ENCODE measurements at places on chromosomes 7 and 10.

GRCh38 chr7:100826514-100827329, 601 bp downstream of the EPHB4 start:
- DNase-seq, result no peak

DNA sequence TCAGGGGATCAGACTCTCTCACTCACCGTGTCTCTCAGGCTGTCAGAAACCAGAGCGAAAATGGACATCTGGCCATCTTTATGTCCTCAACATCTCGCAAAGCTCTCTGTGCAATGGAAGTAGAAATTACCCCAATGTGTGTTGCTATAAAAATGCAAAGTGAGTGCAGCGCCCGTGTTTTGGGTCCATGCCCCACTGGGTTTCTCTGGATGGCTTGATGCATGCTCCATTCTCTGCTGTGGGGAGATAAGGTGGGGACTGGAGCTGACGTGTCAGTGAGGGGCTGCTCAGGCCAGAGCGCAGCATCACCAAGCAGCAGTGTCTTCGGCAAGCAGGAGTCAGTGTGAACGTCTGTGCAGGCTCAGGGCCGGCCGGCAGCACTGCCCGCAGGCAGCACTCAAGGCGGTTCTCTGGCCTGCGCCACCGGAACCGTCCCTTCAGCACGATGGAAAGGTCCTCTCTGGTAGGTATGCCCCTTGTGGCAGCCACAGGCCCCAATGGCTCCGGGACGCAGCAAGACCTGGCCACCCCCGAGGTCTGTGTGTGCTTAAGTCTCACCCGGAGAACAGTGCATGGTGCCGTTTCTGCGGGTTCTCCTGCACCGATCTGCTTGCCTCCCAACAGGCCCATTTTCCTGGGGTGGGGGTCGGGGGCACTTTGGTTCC, 30.2 kb downstream of the WDR86 start:
- no peak for DNase-seq

GRCh38 chr10:11424456-11425295, 186.8 kb downstream of the USP6NL start:
- peak; percentile 44 for DNase-seq

- no peak for DNase-seq
These were observed 10.4 kb upstream of the NXPH1 start for GRCh38 chr7:8423057-8423456.

- no peak for DNase-seq
These were observed 78.7 kb upstream of the MKLN1 start for GRCh38 chr7:131249003-131249402.

DNA sequence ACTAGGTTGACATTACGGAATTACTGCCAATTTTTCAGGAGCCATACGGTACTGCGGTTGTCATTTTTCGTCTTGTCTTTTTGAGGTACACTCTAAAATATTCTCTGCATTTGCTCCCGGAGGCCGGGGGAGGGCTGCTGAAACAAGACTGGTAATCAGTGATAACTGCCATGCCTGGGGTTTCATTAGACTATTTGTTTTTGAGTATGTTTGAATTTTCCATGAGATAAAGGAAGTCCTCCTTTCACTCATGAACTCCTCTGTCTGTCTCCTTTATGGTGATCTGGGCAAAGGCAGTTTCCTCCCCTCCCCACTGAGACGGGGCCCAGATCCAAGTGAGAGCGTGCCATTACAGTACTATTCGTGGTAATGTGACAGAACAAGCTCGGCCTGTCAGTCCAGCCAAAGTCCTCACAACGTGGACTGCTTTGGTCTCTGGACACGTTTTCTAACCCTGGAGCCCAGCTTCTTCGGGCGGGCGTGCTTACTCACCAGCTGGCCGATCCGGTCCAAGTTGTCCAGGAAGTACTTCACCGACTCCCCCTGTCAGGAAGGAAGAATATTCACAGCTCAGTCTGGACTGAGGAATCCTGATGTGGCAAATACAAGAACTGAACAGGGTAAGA, 45.1 kb downstream of the AMZ1 start:
- no peak for DNase-seq

DNA sequence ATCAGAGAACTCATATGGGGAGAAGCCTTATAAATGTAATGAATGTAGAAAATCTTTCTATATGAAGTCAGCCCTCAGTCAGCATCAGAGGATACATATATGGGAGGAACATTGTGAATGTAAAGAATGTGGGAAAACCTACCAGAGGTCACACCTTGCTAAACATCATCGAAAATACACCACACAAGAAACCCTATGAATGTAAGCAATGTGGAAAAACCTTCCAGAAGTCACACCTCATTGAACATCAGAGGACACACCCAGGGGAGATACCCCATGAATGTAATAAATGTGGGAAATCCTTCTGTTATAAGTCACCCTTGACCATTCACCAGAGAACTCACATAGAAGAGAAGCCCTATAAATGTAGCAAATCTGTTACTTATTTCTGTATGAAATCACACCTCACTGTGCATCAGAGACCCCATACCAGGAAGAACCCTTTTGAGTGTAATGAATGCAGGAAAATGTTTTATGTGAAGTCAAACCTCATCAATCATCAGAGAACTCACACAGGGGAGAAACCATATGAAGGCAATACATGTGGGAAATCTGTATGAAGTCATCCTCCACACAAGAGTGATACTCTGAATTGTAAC, 30.8 kb downstream of the ZNF12 start:
- no peak for DNase-seq

DNA sequence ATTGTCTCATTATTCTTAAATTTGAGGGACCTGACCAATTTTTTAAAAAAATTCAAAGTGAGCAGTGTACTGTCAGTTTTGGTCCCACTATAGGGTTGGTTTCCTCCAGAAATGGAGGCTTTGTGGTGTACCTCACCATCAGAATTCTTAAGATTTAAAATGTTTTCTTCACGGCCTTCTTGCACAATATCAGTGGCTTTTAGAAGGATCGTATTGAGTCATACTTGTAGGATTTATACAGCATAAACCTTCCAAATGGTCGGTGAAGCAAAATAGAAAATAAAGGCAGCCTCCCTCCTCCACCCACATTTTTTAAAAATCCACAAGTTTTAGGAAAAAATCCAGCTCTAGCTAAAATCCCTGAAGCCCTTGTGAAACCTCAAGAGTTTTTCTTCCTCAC, 126.4 kb downstream of the RNLS start:
- DNase-seq, result no peak
